ENCODE measurements at places on chromosomes 7 and 10. TPM values are rescaled to one million over a fixed set of nuclear protein-coding genes. Genes with fewer than 3 reads are reported as not detected.

DNA sequence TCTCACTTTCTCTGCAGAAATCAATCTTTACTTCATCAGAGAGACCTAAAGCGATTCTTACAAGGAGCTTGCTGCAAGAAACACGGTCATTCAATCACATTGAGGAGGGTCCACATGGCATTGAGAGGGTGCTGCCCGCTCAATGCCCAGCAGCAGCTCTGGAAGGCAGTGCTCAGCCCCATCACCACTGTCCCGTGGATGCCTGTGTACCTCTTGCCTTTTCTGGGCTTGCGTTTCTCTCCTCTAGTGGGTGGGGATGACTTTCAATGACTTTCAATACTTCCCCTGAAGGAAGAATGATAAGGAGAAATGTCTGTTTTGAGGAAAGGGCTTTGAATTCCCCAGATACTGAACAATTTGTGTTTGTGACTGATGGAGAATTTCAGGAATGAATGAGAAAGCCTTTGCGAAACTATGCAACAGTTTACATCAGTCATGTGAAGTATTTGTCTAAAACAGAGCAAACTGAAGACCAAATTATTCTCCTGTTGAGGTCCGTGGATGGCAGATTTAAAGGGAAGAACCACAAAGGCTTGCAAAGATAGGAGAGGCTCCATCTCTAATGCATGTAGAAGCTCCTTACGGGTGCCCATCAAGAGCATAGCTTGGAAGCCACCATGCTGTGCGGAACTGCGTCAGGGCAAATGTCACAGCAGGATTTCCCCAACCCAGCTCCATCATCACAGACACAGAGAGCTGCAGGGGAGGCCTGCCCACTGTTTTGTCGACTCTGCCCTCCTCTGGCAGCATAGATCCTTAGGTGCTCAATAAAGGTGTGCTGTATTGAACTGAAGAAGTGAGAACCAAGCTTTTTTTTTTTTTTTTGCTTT lies 6.6 kb upstream of the ZNF22 start:
- no peak overlapping the region for H3K4me3 ChIP-seq
- no peak overlapping the region for H3K27ac ChIP-seq
- DNase-seq, result no peak
- H3K27me3 ChIP-seq, result no peaks in the 10 kb centered on the region
- H3K4me1 ChIP-seq, result peaks cover 21% of the 10 kb centered on the region

GRCh38 chr10:124865676-124866075 lies 64.1 kb downstream of the ABRAXAS2 start:
- no peaks in the 10 kb centered on the region for H3K36me3 ChIP-seq
- no peak overlapping the region for H3K4me3 ChIP-seq
- DNase-seq, result no peak
- H3K27me3 ChIP-seq, result no peaks in the 10 kb centered on the region

GRCh38 chr7:130242198-130243014 lies 24.3 kb upstream of the CPA2 start:
- no peaks in the 10 kb centered on the region for H3K27me3 ChIP-seq
- H3K4me1 ChIP-seq, result no peaks in the 10 kb centered on the region
- no peak overlapping the region for H3K4me3 ChIP-seq
- DNase-seq, result peak; percentile 55
- H3K27ac ChIP-seq, result no peak overlapping the region

The ARMS2 gene
- not detected for total RNA-seq

The TBX20 gene
- total RNA-seq, result not detected

DNA sequence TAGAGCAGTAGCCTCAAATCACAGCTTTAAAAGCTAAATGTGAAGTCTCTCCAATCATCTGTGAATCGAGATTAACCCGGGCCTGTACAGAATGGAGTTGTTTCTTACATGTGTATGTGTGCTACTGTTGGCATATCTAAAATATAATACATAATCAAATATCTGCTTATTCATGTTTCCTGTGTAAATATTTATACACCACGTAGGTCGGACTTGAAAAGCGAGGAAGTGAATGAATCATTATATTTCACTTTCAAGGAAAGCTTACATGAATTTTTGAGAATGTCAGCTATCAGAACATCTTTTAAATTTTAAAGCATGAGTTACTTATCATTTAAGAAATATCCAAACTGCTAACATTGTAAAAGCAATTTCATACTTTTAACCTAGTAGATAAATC lies 233.3 kb downstream of the SLC25A13 start:
- no peaks in the 10 kb centered on the region for H3K27me3 ChIP-seq
- H3K4me3 ChIP-seq, result no peak overlapping the region
- no peaks in the 10 kb centered on the region for H3K4me1 ChIP-seq
- no peaks in the 10 kb centered on the region for H3K36me3 ChIP-seq

DNA sequence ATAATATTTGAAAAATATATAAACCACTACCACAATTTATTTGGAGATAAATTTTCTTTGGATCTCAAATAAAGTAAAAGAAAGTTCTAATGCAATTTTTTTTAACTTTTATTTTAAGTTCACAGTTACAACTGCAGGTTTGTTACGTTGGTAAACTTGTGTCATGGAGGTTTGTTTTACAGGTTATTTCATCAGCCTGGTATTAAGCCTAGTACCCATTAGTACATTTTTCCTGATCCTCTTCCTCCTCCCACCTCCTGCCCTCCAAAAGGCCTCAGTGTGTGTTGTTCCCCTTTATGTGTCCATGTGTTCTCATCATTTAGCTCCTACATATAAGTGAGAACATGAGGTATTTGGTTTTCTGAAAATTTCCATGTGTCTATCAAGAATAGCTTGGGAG lies 54.5 kb downstream of the CAV1 start:
- H3K27ac ChIP-seq, result no peak overlapping the region
- H3K4me1 ChIP-seq, result peaks cover 3% of the 10 kb centered on the region
- H3K4me3 ChIP-seq, result no peak overlapping the region
- no peak for DNase-seq

The NXPH1 gene
- total RNA-seq, result not detected

GRCh38 chr7:64849924-64850499 lies 53.1 kb upstream of the ZNF273 start:
- no peaks in the 10 kb centered on the region for H3K36me3 ChIP-seq
- H3K4me1 ChIP-seq, result no peaks in the 10 kb centered on the region
- no peaks in the 10 kb centered on the region for H3K27me3 ChIP-seq
- H3K4me3 ChIP-seq, result no peak overlapping the region
- H3K27ac ChIP-seq, result no peak overlapping the region
- no peak for DNase-seq

GRCh38 chr10:79266084-79266483 lies 81.2 kb upstream of the PPIF start:
- peaks cover 24% of the 10 kb centered on the region for H3K4me1 ChIP-seq
- no peaks in the 10 kb centered on the region for H3K36me3 ChIP-seq
- H3K27me3 ChIP-seq, result no peaks in the 10 kb centered on the region
- H3K4me3 ChIP-seq, result no peak overlapping the region

The CNNM1 gene
- 0.16 TPM for total RNA-seq

- peaks cover 9% of the 10 kb centered on the region for H3K27me3 ChIP-seq
- no peak overlapping the region for H3K27ac ChIP-seq
- H3K36me3 ChIP-seq, result no peaks in the 10 kb centered on the region
- DNase-seq, result peak; percentile 20
Observed at GRCh38 chr7:44309271-44310091, 15.9 kb downstream of the CAMK2B start.

DNA sequence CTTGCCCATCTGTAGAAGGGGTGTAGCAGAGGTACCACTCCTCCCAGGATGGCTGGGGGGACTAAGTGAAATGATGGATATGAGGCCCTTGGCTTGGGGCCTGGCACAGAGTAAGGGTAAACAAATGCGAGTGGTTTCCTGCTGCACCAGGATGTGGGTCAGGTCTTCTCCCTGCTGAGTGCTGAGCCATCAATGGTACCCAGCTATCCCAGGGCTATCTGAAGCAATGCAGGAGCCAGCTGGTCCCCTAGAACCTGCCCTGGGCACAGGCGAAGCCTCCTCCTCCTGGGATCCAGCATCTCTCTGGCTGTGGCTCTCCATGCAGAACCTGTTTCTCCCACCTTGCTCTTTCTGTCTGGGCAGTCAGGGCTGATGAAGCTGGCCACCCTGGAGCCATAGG lies 20.9 kb upstream of the GOLGA7B start:
- H3K4me3 ChIP-seq, result no peak overlapping the region
- DNase-seq, result no peak
- H3K27me3 ChIP-seq, result no peaks in the 10 kb centered on the region
- no peak overlapping the region for H3K27ac ChIP-seq
- H3K4me1 ChIP-seq, result peaks cover 18% of the 10 kb centered on the region
- no peaks in the 10 kb centered on the region for H3K36me3 ChIP-seq

The ELN gene
- total RNA-seq, result not detected

DNA sequence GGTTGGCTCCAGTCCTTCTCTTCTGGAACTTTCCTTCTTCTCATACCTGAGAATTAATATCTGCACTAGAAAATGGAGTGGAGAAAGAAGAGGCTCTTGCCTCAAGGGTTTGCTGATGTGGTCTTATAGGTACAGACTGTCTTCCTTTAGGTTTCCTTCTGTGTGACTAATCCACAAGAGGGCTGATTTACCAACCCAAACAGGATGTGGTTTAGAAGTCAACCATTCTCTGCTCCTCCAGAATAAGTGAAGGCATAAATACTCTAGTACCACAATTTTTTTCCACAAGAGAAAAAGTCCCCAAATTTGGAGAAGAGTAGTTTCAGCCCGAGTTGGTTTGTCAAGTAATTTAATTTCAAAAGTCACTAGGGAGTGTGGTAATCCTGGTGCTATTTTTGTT lies 85.8 kb downstream of the NRP1 start:
- no peak overlapping the region for H3K27ac ChIP-seq
- peak overlapping the region; percentile 1 for H3K4me3 ChIP-seq
- H3K4me1 ChIP-seq, result peaks cover 27% of the 10 kb centered on the region
- peak; percentile 77 for DNase-seq
- no peaks in the 10 kb centered on the region for H3K36me3 ChIP-seq
- no peaks in the 10 kb centered on the region for H3K27me3 ChIP-seq

DNA sequence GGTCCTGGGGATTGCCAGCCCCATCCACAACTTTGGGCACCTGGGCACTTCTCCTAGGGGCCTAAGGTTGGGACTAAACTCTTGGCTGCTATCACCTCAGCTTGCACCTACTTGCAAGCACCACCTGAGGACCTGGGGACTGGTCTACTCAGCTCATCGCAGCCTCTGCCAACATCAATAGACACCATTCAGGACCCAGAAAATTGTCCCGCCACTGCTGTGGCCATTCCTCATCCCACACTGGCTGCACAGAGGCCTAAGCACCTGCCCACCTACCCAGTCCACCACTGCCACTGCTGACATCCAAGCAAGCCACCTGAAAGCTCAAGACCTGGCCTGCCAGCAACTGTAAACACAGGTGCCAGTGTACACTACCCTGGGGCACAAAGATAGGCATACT lies 234.1 kb downstream of the STK31 start:
- H3K27ac ChIP-seq, result no peak overlapping the region
- H3K4me3 ChIP-seq, result no peak overlapping the region
- H3K27me3 ChIP-seq, result no peaks in the 10 kb centered on the region

DNA sequence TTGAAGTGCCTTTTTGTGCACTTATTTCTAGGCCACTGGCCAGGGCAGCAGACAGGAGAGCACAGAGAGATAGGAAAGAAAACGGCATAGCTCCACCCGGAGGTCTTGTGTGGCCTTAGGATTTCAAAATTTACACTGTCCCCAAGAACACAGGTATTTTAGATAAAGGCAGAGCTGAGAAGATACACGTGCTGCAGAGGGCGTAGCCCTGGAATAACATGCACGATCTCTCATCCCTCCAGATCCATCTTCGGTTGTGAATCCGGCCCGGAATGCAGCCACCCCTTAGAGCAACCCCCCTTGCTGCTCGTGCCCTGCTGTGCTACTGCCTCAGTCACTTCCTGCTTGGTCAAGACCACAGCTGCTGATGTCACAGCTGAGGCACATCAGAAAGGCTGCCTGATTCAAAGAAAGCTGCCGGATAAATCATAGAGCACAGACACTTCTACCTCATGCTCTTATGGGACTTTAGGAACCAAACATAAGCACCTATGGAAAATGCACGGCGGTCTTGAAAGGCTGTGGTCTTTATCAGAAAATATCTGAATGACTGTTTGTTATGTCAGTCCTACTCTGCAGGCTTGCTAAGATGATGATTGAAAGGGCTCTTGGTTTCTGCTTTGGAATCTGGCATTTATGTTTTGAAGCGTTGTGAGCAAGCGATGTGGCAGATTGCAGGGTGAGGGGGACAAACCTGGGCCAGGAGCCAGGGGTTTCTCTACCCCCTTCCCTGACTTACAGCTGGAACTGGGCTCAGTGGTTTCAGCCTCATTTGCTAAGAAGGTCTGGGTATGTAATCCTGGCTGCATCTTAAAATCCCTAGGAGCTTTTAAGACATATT lies 152.0 kb downstream of the SVIL start:
- DNase-seq, result peak; percentile 33

The PCGF6 gene
- total RNA-seq, result 17.7 TPM

DNA sequence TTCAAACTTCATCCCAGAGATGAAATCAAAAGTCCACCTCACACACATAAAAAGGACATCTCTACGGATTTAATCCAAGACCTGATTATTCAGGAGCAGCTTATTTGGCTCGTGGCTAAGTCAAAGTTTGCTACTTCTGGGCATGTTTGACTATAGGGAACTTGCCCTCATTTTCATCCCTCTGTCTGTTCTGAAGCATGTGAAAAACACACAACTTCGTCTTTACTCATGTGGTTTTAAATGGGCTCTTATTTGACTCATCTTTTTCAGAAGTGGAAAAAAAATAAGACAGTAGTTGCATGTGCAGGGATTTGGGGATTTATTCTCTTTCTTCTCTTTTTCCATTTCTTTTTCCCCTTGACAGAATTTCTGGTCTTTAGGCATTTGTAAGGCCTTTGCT lies 295.9 kb downstream of the TFEC start:
- H3K4me3 ChIP-seq, result no peak overlapping the region
- H3K36me3 ChIP-seq, result no peaks in the 10 kb centered on the region
- DNase-seq, result no peak
- H3K4me1 ChIP-seq, result no peaks in the 10 kb centered on the region
- no peak overlapping the region for H3K27ac ChIP-seq
- H3K27me3 ChIP-seq, result no peaks in the 10 kb centered on the region

DNA sequence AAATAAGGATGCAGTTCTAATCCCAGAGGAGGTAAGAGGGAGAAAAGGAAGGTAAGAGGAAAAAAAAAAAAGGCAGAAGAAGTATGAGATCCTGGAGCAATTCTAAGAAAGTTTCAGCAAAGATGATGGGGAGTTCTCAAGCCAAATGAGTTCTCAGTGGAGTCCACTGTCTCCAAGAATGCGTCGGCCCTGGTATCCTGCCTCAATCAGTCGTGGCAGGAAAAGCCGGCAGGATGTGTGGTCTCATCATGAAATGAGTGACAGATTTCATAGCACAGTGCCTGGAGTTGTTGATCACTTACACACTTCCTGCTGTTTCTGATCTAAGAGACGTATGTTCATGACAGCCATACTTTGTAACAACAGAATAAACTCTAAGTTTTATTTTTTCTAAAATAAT lies 554.9 kb downstream of the NXPH1 start:
- H3K4me1 ChIP-seq, result no peaks in the 10 kb centered on the region

The FASTK gene
- total RNA-seq, result 88.8 TPM
